ENCODE measurements at places on chromosomes 3 and 15.

DNA sequence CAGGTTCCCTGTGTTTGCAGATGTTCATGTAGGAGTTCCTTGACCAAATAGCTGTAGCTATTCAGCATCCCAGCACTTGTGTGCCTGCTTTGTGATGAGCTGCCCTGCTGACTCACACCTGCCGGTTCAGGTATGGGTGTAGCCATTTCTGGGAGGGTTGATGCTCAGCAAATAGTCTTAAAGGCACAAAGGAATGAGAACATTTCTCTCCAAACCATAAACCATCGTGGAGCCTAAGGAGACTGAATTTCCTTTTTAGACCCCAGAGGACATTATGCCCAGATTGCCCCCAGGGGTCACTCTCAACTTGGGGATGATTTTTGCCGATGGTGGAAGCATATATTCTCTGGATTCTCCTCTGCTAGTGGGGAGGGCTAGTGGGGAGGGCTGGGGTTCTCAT lies 80.6 kb downstream of the ADAMTSL3 start:
- DNase-seq: no peak

- DNase-seq: no peak
These were observed 441.3 kb downstream of the MAGI1 start for GRCh38 chr3:65597226-65597951.

DNA sequence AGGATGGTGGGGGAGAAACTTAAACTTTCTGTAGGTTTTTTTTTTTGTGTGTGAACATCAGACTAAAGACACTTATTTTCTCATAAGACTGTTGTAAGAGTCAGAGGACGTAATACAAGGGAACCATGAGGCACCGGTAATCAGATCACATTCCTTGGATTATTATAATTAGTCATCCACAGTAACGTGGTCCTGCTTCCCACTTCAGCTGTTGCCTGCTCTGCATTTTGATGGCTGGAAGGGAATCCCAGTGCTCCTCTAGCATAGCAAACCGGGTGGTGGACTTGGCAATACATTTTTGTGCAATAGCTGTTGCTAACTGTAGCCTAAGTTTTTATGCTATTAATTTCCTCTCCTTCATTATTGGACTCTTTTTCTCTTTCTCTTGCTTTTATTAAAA lies 294.8 kb downstream of the NR2F2 start:
- no peak for DNase-seq

- no peak for DNase-seq
These were observed 1.2 kb downstream of the ACOX2 start for GRCh38 chr3:58535531-58536500.

- no peak for DNase-seq
These were observed 124.5 kb downstream of the THSD4 start for GRCh38 chr15:71239592-71240364.

GRCh38 chr15:66798426-66799061 lies 96.5 kb downstream of the SMAD6 start:
- DNase-seq: no peak

DNA sequence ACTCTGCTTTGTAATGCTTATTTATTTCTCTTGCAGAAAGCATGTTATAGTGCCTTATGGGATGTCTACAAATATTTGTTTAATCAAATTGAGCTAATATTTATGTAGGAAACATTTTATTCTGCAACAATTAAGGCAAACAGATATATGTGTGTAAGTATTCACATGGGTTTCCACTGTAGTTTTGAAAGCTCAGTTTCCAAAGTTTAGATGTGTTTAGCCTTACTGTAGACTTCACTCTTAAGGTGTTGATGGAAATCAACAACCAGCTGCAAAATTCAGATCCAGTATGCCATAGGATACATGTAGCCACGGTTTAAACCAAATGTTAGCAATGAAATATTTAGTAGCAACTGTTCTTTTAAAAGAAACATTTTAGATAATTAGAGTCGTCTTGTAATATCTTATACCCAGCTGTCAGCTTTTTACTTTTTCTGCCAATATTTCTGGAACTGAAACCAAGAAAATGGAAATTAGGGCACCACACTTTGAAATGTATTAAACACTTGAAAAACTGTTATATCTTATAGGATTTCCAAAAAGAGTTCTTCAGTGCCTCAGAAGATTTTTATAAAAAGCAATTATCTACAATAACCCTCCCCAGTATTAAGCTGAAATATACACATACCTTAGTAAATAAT lies 18.5 kb downstream of the PIK3CA start:
- DNase-seq: no peak

- DNase-seq: no peak
These were observed 343.5 kb upstream of the ICE2 start for GRCh38 chr15:60822403-60822802.

Data from stimulated activated CD4-positive, alpha-beta T cell treated with anti-CD3 and anti-CD28 coated beads, Interleukin-1b, Interleukin-23, amount 100 ng/mL, for 1 hour (primary cell).